ENCODE measurements at places on chromosomes 6 and 20. TPM values are rescaled to one million over a fixed set of nuclear protein-coding genes. Genes with fewer than 3 reads are reported as not detected.

- no peak for DNase-seq
These were observed 7.9 kb upstream of the OSER1 start for GRCh38 chr20:44218446-44218845.

DNA sequence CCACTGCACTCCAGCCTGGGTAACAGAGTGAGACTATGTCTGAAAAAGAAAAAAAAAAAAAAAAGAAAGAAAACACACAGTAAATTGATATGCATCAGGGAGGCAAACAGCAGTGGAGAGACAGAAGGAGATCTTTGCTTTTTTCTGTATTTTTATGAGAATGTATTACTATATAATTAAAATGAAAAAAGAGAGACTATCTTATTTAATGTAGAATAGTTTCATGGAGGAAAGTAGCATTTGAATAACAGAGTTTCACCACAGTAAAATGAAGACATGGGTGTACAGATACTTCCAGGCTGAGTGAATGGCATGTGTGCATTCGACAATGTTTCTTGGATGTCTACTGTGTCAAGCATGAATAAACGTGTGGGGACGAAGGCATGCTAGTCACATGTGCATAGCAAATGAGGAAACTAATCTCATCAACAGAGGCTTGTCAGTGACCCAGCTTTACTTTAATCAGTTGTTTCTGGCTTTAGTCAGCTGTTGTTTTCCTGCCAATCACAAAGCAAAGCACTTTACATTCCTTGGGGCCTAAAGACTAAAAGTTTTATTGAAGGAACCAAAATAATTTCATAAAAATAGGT, 55.5 kb upstream of the ARMH2 start:
- no peak for DNase-seq

DNA sequence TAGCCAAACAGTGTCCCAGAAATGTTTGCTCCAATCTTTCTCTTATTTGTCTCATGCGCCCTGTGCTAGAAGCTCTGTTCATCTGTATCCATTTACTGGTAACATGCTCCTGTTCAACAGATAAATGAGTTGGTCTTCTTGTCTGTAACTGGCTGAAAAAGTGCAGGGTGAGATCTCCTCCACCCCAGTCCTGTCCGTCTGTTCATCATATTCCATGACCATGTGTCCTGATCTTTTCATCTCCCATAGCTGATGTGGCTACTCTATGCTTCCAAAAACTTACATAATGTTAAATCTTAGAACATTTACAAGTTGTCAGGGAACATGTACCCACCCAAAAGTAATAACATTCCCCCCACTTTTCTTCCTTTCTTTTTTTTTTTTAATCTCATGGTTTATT, 31.8 kb upstream of the DSE start:
- DNase-seq, result no peak

Gene HLA-DQB1
- total RNA-seq, result 4.1 TPM

- DNase-seq, result no peak
These were observed 17.6 kb downstream of the PRDM1 start for GRCh38 chr6:106103728-106104109.

Gene SLC17A1
- total RNA-seq, result not detected

Gene ADAM33
- total RNA-seq, result 9.6 TPM

Gene PAK5
- total RNA-seq, result 0.51 TPM

Gene KCNG1
- total RNA-seq, result 0.54 TPM

GRCh38 chr20:19114410-19114809, 98.0 kb upstream of the SLC24A3 start:
- no peak for DNase-seq

- peak; percentile 91 for DNase-seq
These were observed at the start of gene SOX18 for GRCh38 chr20:64049060-64049877. Gene SOX18, minus strand, starts transcription at chr20:64049639. Its CDS starts 123 bp downstream, at chr20:64049516.

Gene CLDN20
- total RNA-seq, result not detected

Gene GABRR2
- 1.3 TPM for total RNA-seq

Gene TTBK1
- total RNA-seq, result 0.18 TPM

GRCh38 chr20:46559685-46560440, 9.4 kb upstream of the OCSTAMP start:
- DNase-seq, result no peak

GRCh38 chr6:39254999-39255535, 25.8 kb upstream of the KCNK5 start:
- no peak for DNase-seq

Gene ULBP1
- total RNA-seq, result 6.2 TPM

Gene HLA-DQA1
- 6.0 TPM for total RNA-seq

DNA sequence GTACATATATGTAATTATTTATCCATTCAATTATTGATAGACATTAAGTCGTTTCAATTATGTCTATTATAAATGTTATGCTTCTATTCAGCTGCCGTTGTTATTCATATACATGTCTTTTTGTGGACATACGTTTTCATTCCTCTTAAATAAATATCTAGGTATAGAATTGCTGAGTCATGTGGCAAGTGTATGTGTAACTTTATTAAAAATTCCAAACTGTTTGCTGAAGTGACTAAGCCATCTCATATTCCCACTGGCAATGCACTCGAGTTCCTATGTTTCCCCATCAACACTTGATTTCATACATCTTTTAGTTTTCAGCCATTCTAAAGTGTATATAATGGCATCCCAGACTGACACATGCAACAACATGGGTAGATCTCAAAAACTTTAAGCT, 739.7 kb upstream of the POU3F2 start:
- DNase-seq, result no peak

DNA sequence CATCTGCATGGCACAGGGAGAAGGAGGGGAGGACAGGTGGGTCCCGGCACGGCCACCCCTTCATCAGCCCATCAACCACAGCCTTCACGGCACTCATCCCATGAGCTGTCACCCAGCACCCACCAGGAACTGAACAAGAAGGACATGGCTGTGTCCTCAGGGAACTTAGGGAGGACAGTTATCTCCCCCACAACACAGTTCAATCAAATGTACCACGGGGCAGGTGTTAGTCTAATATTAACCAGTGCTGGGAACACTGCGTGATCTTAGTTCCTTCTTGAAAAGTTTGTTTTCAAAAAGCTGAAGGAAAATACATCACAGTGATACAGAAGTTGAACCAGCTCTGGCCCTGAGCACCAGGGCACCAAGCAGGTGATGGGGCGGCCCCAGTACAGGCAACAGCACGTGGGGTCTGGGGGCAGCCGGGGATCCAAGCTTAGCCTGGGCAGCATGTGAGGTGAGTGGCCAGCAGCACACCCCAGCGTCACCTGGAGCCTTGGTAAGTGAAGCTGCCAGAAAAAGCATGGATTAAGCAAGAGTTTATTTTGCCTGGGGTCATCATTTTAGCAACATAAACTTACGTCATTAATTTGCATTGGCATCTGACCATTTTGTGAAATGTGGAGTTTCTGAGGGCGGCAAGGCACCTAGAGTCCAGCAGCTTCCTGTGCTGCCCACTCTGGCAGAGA, 35.5 kb upstream of the AFDN start:
- DNase-seq, result no peak

DNA sequence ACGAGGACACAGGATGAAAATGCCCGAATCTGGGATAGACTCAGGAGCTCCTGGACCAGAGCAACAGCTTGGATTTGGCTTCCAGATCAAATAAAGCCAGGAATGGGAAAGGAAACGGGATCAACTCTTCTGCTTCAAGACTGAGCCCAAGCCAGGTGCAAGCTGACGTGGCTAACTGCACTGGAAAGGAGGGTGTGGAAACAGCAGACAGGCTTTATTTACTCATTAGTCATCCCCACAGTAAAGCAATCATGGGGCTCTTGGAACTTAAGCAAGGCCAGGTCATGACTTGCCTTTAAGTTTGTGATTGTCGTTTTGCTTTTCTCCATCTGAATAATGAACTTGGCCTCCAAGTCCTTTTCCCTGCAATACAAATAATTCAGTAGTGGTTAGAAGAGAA, 45.2 kb downstream of the KIF16B start:
- no peak for DNase-seq

Gene PTGIS
- total RNA-seq, result 17.1 TPM

DNA sequence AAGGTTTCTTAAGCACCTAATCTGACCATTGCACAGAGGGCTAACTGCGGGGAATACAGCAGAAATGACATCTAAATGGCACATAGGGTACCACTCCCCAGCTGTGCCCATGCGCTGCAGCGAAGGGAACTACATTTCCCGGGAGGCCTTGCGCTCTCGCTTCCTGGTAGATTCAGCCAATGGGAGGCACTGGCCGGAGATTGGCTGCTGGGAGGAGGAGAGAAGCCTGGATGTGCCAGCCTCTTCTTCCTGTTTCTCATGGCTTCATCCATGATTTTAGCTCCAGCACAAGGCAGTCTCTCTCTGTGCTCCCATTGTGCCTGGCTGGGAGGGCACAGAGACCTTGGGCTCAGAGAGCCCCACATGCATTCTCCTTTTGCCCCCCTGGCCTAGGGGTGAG, 101.7 kb upstream of the FOXA2 start:
- peak; percentile 72 for DNase-seq

DNA sequence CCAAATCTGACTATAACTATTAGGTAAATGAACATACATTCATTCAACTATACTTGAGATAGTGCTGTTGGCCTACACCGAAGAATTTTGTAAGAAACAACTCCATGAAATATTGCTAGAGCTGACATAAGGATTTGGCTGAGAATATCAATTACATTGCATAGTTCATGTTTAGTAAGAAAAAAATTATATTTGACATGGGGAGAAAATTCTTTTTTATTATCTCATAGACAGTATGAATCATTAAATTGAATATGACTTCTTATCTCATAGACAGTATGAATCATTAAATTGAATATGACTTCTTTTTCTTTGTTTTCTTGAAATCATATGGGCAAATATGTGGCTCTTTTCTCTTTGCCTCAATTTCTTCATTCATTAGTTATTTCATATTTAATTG, 212.3 kb upstream of the HSF2 start:
- no peak for DNase-seq

Gene ZNF165
- total RNA-seq, result 2.6 TPM

- no peak for DNase-seq
These were observed 91.0 kb upstream of the SSTR4 start for GRCh38 chr20:22944062-22944461.
